Spinal cord (tissue), 10 donors: ENCODE measurements at places on chromosomes 11 and 22. TPM values are rescaled to one million over a fixed set of nuclear protein-coding genes. Genes with fewer than 3 reads are reported as not detected.

DNA sequence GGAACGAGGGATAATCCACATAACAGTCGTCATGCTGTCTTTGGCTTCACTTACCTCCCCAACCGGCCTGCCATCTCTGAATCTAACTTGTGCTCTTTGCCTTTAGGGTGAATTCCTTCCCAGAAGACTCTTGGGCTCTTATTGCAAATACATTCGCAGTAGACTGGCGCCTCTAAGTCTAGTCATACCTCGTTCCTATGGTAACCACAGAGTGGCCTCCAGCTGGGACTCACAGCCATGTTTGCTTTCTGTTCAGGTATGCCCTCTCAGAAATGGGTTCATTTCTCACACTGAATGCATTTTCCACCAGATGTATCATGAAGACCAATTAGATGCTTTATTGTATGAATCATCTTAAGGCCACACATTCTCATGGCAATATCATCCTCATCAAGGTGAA lies 112.7 kb downstream of the FAR1 start:
- DNase-seq, result no peak

- no peak for DNase-seq
Observed at GRCh38 chr11:43164831-43165230, 147.0 kb upstream of the API5 start.

- no peak for DNase-seq
Observed at GRCh38 chr11:63547061-63547460, 10.5 kb downstream of the PLAAT4 start.

- no peak for DNase-seq
Observed at GRCh38 chr11:65489035-65489705, 9.7 kb upstream of the MALAT1 start.

GRCh38 chr22:45678961-45679912 lies 7.6 kb downstream of the ATXN10 start:
- no peak for DNase-seq

CCDC87 gene
- total RNA-seq, result 0.59 TPM

RIBC2 gene
- total RNA-seq, result 9.3 TPM

- DNase-seq, result no peak
Observed at GRCh38 chr11:12802418-12803085, 128.3 kb downstream of the TEAD1 start.

DNA sequence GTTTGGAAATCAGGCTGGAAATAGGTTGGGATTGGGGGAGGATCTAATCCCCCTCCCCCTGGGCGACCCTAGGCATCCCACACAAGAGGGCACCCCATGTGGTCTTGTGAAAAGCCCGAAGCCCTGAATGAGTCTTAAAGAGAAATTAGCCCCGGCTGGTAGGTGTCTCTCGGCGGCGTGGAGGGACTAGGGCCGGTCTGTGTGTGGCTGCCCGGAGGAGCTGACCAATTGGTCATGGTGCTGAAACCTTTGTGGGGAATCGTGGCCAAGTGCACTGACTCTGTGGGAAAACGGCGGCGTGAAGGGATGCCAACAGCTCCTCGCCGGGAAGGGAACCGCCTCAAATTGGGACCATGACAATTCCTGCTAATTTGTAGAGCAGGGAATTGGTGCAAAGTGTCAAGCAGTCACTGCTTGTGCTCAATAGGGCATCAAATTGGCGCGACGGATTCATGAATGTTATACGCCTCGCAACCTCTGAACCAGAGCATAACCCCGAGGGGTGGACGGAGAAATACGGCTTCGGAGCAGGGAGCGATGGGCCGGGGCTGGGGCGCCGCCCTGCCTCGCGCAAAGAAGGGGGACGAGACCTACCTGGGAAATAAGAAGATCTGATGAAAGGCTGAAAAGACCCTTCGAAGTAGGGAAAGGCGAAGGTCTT lies 1.5 kb downstream of the DBX1 start:
- DNase-seq, result peak; percentile 88

DNA sequence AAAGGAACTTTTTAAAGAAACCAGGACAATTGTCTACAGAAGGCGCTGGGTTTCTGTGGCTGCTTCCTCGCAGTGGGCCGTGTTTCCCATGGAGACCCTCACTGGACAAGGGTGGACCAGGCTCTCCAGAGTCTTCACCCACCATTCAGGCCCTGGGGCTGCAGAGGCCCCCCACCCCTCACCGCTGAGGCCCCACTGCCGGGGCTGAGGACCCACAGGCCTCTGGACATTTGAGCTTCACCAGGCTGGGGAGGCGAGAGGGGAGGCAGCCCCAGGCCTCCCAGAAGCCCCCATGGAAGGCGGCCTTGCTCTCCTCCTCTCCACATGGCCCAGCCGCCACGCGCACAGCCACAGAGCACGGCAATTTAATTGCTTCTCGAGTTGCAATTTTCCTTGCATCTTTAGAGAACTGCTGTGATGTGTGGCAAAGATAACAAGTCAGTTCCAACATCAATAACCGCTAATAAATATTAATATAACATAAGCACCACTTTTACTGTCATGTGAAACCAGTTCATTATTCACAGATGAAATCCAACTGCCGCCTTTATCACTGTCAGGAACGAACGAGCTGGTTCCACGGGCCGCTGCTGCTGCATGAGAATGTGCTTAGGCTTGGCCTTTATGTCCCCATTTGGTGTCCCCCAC lies 81.0 kb downstream of the PHF21B start:
- no peak for DNase-seq

OTOG gene
- 1.3 TPM for total RNA-seq

GRCh38 chr11:111417011-111417765 lies 38.1 kb upstream of the POU2AF1 start:
- DNase-seq, result no peak
